Activated T-cell treated with anti-CD3 and anti-CD28 coated beads for 1 hour (primary cell): ENCODE measurements at places on chromosomes 11 and 22.

GRCh38 chr11:28412029-28412428 lies 303.8 kb downstream of the METTL15 start:
- DNase-seq = no peak

GRCh38 chr22:26785932-26786331 lies 128.5 kb downstream of the MIAT start:
- no peak for DNase-seq

DNA sequence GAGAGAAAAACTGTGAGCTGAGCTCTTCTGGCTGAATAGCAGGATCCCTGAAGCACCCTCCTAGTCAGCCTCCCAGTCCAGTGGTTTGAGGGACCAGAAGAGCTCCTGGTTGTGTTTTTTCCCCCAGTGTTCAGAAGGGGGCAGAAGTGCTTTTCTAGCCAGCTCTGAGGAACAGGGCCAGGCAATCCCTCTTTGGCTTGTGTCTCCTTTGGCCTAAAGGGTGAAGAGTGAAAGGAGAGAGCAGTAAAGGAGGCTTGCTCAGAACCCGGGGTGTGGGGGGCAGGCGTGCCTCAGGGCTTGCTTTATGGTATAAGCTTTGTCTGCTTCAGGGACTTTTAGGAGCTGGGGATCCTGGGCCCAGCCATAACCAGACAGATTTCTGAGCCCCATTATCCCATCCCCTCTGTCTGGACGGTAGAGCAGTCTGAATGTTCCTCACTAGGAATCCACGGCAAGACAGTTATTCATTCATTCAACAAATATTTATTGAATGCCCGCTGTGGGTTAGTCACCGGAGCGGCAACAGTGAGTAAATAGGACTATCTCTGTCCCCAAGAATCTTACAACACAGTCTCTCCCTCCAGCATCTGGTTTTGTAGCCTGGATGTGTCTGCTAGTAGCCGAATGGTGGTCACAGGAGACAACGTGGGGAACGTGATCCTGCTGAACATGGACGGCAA lies 14.5 kb downstream of the ACP2 start:
- no peak for DNase-seq

DNA sequence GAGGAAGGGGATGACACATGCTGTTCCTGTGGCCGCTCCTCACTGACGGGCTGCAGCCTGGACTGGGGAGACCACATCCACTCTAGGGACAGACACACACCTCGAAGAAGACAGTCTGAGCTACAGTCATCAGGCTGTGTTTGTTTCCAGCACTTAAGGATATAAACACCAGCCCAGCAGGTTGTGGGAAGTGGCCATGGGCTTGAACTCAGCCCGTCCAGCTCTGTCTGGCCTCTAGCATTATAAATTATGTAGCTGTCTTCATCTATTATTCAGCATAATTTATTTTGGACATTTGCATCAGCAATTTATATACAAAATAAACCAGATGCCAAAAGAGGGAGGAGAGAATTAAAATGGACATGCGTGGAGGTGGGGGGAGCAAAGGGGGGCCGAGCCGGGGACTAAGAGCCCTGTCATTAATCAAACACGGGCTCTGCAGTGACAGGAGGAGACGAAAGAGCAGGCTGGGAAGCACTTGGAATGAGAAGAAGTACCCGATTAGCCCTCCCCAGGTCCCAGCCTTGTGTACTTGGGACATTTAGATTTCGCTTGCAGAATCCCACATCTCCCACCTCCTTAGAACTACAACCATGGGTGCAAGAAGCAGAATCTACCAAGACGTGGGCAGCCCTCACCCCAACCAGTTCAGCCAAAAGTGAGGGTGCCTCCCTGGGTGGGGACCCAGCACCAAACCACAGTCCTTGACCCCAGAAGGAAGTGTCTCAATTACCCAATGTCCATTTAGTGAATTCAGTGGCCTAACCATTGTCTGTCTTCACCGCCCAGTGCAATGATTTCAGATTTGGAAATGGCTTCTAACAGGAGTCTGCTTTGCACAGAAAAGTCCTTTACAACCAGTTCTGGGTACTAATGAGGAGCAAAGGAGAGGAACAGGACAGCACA lies 309.6 kb downstream of the OPCML start:
- DNase-seq = no peak
